ENCODE measurements at places on chromosomes 13 and 19.

GRCh38 chr19:18197941-18198340 lies 4.9 kb downstream of the MPV17L2 start:
- no peak for DNase-seq

DNA sequence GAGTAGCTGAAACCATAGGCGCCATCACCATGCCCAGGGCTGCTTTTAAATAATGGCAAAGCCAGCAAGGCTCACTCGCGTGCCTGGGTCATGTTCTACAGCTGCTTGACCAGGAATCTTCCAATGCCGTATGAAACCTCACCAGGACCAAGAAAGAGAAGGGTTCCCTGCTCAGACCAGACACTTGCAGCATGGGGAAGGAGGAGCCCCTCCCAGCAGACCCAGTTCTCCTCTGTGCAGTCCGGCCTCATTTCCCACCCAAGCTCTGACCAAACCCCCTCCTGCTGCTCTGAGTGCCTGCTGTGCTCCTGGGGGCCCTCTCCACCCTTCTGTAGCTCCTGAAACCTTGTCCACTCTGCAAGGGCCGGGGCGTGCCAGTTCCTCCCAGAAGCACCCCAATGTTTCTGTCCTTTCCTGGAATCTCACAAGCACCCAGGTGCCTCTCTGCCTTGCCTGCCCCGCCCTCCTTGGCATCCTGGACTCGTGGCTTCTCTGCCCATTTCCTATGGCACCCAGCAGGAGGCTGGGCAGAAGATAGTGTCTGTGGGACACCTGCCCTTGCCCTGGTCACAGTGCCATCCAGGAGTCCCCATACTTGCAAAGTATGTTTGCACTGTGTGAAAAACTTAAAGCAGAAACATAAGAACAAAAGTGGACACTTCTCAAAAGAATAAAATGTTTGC lies 6.8 kb upstream of the SLC7A9 start:
- DNase-seq: no peak

GRCh38 chr19:33444562-33445441 lies 71.3 kb downstream of the CEBPG start:
- DNase-seq: no peak

DNA sequence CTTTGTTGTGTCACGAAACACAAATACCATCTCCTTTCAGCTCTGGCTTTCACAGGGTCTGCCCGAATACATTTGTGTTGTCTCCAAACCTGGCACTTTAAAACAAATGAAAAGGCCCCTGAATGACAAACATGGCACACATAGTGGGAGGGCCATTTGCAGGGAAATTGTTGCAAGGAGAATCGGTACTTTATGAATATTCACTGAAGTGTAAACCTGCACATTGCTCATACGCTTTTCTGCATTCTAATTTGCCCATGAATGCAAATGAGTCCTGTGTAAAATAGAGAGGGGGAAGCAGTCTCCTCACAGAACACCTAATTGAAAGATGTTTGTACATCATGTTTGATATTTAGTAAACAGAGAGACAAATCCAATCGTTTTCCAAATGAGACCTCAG lies 82.7 kb upstream of the PCDH8 start:
- DNase-seq: no peak

DNA sequence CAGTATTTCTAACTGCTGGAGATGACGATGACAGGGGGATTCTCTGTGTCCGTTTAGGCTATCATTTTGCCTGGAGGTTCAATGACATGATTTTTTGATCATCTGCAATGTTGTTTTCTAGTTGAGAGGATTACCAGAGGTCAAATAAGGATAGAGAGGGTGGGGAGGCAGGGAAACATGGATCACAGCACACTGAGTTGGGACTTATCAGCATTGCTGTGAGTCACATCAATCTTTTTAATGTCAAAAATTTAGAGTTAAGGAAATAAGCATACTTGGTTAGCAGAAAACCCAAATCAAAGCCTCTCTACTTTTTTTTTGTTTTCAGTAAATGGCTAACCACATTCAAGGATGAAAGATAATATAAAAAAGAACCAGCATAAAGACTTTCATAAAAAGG lies 43.0 kb upstream of the CSNK1A1L start:
- no peak for DNase-seq

DNA sequence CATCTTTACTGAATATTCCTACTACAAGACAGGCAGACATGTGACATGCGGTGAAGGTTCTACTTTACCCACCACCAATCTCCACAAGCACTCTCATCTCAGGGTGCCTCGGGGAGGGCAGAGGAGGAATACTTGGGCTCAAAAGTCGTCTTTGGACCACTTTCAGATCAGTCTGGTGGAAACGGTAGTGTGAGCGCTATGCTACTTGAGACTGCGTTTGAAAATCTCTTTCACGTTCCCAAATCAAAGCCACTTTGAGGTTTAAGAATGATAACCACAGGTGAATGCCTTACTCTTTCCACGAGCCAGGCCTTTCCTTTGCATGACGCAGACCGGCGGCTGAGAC lies 1.5 kb upstream of the SOX1 start:
- DNase-seq: no peak
